ENCODE measurements at places on chromosomes 1 and 21.

- H3K4me3 ChIP-seq = no peak overlapping the region
- no peaks in the 10 kb centered on the region for H3K27me3 ChIP-seq
- H3K4me1 ChIP-seq = no peaks in the 10 kb centered on the region
- DNase-seq = no peak
Measured at GRCh38 chr1:202155478-202156021, 4.9 kb downstream of the PTPN7 start.

DNA sequence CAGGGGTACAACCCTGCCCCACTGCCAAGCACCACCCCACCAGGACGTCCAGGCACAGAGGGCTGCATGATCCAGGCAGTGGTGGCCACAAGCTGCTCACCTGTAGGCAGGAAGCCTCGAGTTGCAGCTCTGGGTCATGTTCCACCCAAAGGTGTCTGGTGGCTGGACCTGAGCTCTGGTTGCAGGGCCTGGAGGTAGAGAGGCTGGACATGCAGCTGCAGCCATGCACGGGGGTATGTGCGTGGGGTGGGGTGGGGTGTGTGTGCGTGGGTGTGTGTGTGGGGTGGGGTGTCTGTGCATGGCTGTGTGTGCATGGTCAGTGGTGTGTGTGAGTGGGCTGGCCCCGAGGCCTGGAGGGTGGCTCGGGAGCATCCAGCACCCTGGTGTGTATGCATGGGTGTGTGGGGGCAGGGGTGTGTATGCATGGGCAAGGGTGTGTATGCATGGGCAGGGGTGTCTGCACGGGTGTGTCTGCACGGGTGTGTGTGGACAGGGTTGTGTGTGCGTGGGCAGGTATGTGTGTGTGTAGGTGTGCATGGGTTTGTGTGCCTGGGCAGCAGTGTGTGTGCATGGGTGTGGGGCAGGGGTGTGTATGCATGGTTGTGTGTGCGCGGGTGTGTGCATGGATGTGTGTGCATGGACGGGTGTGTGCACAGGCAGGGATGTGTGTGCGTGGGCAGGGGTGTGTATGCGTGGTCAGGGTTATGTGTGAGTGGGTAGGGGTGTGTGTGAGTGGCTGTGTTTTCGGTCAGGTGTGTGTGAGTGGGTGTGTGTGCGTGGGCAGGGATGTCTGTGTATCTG lies 15.6 kb downstream of the ARHGEF16 start:
- no peak overlapping the region for H3K4me3 ChIP-seq
- no peaks in the 10 kb centered on the region for H3K36me3 ChIP-seq
- H3K27ac ChIP-seq = no peak overlapping the region

- no peaks in the 10 kb centered on the region for H3K4me1 ChIP-seq
- no peaks in the 10 kb centered on the region for H3K36me3 ChIP-seq
- no peak overlapping the region for H3K4me3 ChIP-seq
- no peak for DNase-seq
Measured at GRCh38 chr1:17067069-17067426, 13.2 kb upstream of the SDHB start.

GRCh38 chr1:91805311-91805801 lies 80.6 kb downstream of the TGFBR3 start:
- no peak for DNase-seq
- H3K36me3 ChIP-seq = no peaks in the 10 kb centered on the region
- no peak overlapping the region for H3K4me3 ChIP-seq
- H3K27me3 ChIP-seq = no peaks in the 10 kb centered on the region

DNA sequence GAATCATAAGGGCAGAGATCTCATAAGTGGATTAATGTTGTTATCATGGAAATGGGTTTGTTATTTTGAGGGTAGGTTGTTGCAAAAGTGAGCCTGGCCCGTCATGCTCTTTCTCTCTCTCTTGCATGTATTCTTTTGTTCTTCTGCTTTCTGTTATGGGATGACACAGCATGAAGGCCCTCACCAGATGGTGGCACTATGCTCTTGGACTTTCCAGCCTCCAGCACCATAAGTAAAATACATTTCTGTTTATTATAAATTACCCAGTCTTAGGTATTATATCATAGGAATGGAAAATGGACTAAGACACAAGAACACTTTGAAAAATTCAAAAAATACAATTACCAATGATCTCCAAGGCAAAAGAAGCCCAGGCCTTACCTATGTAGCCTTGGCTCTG lies 676.1 kb downstream of the PTPRU start:
- no peaks in the 10 kb centered on the region for H3K36me3 ChIP-seq
- H3K27ac ChIP-seq = no peak overlapping the region
- no peaks in the 10 kb centered on the region for H3K4me1 ChIP-seq

DNA sequence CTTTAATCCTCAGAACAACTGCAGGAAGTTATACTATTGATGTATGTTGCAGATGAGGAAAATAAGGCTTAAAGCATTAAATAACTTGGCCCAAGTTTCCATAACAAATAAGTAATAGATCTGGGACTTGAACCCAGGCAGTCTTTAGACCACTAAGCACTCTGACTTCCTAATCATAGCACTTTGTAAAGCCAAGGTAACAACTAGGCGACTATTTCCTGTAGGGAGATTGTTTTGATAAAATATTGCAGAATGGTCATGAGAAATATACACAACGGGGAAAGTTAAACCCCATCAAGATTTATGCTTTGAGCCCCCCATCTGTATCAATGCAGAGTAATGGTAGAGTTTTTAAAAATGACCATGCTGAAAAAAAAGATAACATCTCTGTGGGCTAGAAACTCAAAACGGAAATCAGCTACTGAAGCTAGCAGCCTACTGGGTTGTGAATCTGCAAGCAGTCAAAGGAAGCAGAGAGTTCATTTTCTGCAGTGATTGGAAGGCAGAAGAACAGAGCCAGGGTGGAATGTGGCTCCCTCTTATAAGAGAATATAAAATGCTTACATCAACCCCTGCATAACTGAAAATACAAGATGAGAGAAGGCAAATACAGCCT lies 111.2 kb upstream of the OLIG2 start:
- peaks cover 13% of the 10 kb centered on the region for H3K4me1 ChIP-seq
- no peaks in the 10 kb centered on the region for H3K27me3 ChIP-seq
- H3K36me3 ChIP-seq = no peaks in the 10 kb centered on the region
- no peak overlapping the region for H3K4me3 ChIP-seq
- no peak overlapping the region for H3K27ac ChIP-seq
- no peak for DNase-seq

- DNase-seq = no peak
- H3K27ac ChIP-seq = no peak overlapping the region
- H3K36me3 ChIP-seq = no peaks in the 10 kb centered on the region
- H3K4me3 ChIP-seq = no peak overlapping the region
- no peaks in the 10 kb centered on the region for H3K27me3 ChIP-seq
- H3K4me1 ChIP-seq = peaks cover 20% of the 10 kb centered on the region
Measured at GRCh38 chr1:87450615-87451209, 122.0 kb downstream of the LMO4 start.

DNA sequence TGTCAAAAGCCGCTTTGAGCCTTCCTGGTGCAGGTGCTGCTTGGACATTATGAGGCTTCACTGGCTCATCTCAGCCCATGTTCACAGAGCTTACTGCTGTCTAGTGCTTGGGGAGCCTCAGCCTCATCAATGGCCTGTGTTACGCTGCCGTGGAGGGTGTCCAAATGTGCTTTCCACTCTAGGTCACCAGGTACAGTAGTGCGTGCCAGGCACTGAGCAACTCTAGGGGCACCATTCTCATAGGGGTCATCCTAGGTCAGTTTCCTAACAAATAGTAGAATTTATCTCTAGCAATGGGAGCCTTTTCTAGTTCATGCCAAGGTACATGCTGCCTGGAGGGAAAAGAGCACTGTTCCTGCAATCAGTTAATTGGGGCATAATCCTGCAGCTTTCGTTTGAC lies 193.8 kb downstream of the DYRK1A start:
- peaks cover 10% of the 10 kb centered on the region for H3K4me1 ChIP-seq
- no peaks in the 10 kb centered on the region for H3K27me3 ChIP-seq
- H3K27ac ChIP-seq = no peak overlapping the region
- no peak overlapping the region for H3K4me3 ChIP-seq

DNA sequence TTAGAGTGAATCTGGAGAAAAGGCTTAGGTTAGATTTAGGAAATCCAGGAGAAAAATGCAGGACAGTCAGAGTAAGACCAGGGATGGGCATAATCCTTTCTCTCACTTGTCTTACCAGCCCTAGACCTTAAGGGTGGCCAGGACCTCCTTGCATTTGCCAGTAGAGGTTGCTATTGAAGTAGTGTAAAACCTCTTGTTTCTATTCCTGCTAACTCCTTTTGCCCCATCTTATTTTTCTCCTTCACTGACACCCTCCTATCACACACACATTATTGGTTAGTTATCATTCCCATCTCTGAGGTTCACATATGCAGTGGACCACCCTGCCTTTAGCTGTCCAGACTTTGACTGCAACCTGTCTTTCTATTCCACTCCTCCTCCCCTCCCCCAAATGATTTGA lies 75.0 kb upstream of the MACF1 start:
- H3K27me3 ChIP-seq = no peaks in the 10 kb centered on the region
- no peak for DNase-seq
- H3K4me1 ChIP-seq = no peaks in the 10 kb centered on the region
- H3K27ac ChIP-seq = peak overlapping the region; percentile 52

DNA sequence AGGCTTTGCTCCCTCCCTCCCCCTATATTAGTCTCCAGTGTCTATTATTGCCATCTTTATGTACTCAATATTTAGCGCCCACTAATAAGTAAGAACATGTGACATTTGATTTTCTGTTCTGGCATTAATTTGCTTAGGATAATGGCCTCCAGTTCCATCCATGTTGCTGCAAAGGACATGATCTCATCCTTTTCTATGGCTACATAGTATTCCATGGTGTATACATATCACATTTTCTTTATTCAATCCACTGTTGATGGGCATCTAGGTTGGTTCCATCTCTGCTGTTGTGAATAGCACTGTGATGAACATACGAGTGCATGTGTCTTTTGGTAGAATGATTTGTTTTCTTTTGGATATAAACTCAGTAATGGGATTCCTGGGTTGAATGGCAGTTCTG lies 61.3 kb downstream of the SH3GLB1 start:
- H3K4me1 ChIP-seq = no peaks in the 10 kb centered on the region
- H3K27ac ChIP-seq = no peak overlapping the region
- no peak for DNase-seq
- no peaks in the 10 kb centered on the region for H3K36me3 ChIP-seq
- H3K4me3 ChIP-seq = no peak overlapping the region
- H3K27me3 ChIP-seq = no peaks in the 10 kb centered on the region

GRCh38 chr1:198794498-198794897 lies 155.7 kb downstream of the PTPRC start:
- H3K27me3 ChIP-seq = no peaks in the 10 kb centered on the region
- H3K27ac ChIP-seq = no peak overlapping the region
- H3K4me3 ChIP-seq = no peak overlapping the region
- no peaks in the 10 kb centered on the region for H3K4me1 ChIP-seq

- H3K27me3 ChIP-seq = no peaks in the 10 kb centered on the region
- no peaks in the 10 kb centered on the region for H3K36me3 ChIP-seq
- H3K27ac ChIP-seq = no peak overlapping the region
- no peak overlapping the region for H3K4me3 ChIP-seq
- H3K4me1 ChIP-seq = no peaks in the 10 kb centered on the region
Measured at GRCh38 chr1:74811436-74812179, 78.7 kb downstream of the TYW3 start.

DNA sequence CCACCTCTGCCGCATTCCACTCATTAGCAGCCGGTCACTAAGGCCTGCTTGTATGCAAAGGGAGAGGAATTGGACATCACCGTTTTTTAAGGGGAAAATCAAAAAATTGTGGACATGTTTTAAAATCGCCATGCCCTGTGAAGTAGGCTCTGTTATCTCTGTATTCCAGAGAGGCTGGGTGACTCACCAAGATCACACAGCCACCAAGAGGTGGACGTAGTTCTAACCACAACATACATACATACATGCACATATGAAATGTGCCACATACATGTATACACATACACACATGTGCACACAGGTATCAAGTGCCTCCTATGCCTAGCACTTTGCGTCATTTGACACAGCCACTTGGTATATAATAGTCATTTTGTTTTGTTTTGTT lies 16.0 kb upstream of the ZSCAN20 start:
- peaks cover 24% of the 10 kb centered on the region for H3K4me1 ChIP-seq
- H3K36me3 ChIP-seq = no peaks in the 10 kb centered on the region
- H3K27me3 ChIP-seq = no peaks in the 10 kb centered on the region
- H3K4me3 ChIP-seq = no peak overlapping the region

DNA sequence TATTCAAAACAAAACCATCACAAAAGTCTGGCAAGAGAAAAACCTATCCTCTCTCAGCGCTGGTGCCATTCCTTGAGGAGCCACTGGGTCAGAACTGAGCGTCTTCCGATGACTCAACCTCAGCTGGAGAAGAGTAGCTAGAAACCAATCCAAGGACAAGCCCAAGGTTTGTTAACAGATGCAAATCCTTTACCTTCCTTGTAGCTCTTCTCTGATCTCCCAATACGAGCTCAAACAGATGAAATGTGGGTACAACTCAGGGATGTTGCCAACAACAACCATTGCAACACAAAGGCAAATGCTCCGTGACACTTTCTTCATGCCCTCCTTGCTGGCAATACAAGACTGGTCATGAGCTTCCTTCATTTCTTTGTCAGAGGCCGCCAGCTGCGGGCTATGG lies 337.1 kb downstream of the SIPA1L2 start:
- H3K36me3 ChIP-seq = no peaks in the 10 kb centered on the region
- DNase-seq = no peak
- H3K27ac ChIP-seq = no peak overlapping the region
- no peaks in the 10 kb centered on the region for H3K27me3 ChIP-seq
- H3K4me3 ChIP-seq = no peak overlapping the region
- no peaks in the 10 kb centered on the region for H3K4me1 ChIP-seq

GRCh38 chr1:5566924-5567323 lies 425.3 kb downstream of the NPHP4 start:
- H3K27ac ChIP-seq = no peak overlapping the region
- H3K4me3 ChIP-seq = no peak overlapping the region
- H3K36me3 ChIP-seq = no peaks in the 10 kb centered on the region
- H3K27me3 ChIP-seq = no peaks in the 10 kb centered on the region
